ENCODE measurements at places on chromosomes 1 and 21.
A peak's percentile ranks its signal among the peaks of the same experiment; 100 is the strongest.

GRCh38 chr1:115112496-115113375 lies 23.4 kb upstream of the TSPAN2 start:
- DNase-seq, result peak; percentile 63

GRCh38 chr1:238592621-238593020 lies 701.9 kb upstream of the ZP4 start:
- no peak for DNase-seq

- no peak for DNase-seq
Observed at GRCh38 chr1:197360068-197360467, 92.0 kb downstream of the CRB1 start.

GRCh38 chr1:57447551-57447950 lies 23.7 kb upstream of the DAB1 start:
- no peak for DNase-seq

GRCh38 chr1:45001011-45001481 lies 10.1 kb downstream of the HECTD3 start:
- DNase-seq, result no peak

GRCh38 chr1:227902641-227902990 lies 45.1 kb downstream of the WNT9A start:
- no peak for DNase-seq

GRCh38 chr1:71223641-71224340 lies 143.0 kb upstream of the ZRANB2 start:
- no peak for DNase-seq

- no peak for DNase-seq
Observed at GRCh38 chr1:70583522-70583921, 172.5 kb downstream of the CTH start.

Data from adipocyte (in vitro differentiated cells).